ENCODE measurements at places on chromosomes 7 and 10. TPM values are rescaled to one million over a fixed set of nuclear protein-coding genes. Genes with fewer than 3 reads are reported as not detected.

DNA sequence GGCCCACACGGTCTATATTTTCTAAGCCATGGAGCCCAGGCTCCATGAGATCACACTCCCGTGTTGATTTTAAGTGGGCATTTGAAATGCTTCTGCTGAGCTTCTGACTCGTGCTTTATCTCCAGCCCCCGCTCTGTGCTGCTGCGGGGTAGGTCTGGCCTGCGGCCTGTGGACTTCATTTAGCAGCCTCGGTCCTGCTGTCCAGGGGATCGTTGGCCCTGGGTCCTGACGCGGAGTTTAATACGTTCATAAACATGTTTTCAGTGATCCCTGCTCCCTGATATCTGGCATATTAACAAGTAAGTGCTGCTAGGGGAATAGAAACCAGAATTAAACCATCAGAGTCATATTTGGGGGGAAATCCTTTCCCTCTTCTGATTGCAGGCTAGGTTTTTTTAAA, 540.3 kb upstream of the MGMT start:
- DNase-seq: no peak

DNA sequence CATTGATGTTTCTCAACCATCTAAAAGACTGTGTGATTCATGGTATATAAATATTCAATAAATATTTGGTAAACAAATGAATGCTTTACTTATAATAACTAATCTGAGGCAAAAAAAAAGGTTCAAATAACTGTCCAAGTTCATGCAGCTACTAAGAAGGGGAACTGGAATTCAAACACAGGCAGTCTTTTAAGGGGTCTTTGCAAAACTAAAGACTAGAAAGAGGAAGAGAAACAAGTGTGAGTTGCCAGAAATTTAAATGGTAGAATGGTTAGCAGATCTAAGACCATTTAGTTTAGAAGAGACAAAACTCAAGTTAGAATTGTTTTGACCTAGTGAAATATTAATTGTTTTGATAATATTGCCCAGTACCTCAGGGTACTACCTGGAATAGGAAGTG, 642.0 kb upstream of the LRRN3 start:
- DNase-seq: no peak

DNA sequence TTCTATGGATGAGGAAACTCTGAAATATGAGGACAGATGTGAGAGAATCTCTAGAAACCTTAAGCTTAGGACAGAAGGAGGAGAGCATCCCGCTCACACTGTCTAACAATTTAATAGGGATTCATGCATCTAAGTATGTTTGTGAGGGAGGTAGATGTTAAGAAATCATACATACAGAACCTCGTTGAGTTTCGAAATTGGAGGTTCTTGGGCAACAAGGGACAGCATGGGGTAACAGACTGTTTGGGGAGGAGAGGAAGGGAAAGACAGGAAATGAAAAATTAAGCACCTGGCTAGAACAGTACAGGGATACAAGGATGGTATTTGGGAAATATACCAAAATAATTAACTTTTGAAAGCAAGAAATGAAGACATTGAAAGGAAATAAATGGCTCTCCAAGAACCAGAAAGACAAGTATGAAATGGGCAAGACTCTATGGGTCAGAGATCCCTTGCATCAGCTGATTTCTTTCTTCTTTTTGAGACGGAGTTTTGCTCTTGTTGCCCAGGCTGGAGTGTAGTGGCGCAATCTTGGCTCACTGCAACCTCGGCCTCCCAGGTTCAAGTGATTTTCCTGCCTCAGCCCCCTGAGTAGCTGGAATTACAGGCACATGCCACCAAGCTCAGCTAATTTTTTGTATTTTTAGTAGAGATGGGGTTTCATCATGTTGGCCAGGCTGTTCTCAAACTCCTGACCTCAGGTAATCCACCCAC, 207.9 kb downstream of the CTNNA3 start:
- no peak for DNase-seq

GRCh38 chr10:34764472-34764946, 50.6 kb downstream of the PARD3 start:
- DNase-seq: no peak

GRCh38 chr10:21205328-21205727, 308.2 kb upstream of the NEBL start:
- DNase-seq: no peak

GRCh38 chr10:3619241-3619640, 165.8 kb downstream of the KLF6 start:
- no peak for DNase-seq

GRCh38 chr7:70421319-70421718, 710.6 kb upstream of the GALNT17 start:
- DNase-seq: no peak

Gene SVOPL
- total RNA-seq: under 0.01 TPM

Gene CCDC146
- total RNA-seq: 2.1 TPM

Gene FBXL13
- 0.26 TPM for total RNA-seq

Gene DYDC2
- not detected for total RNA-seq

Gene NACAD
- 0.13 TPM for total RNA-seq

Measured in bronchial epithelial cell (primary cell).